Glutamatergic neuron (in vitro differentiated cells): ENCODE measurements at places on chromosomes 16 and 17. TPM values are rescaled to one million over a fixed set of nuclear protein-coding genes. Genes with fewer than 3 reads are reported as not detected.

The MPO gene
- not detected for total RNA-seq

The HSF4 gene
- 7.2 TPM for total RNA-seq

The HES7 gene
- 2.2 TPM for total RNA-seq

GRCh38 chr16:48537909-48538745, 71.9 kb downstream of the N4BP1 start:
- no peak for DNase-seq

GRCh38 chr16:54605536-54606066, 319.0 kb upstream of the IRX3 start:
- no peak for DNase-seq

GRCh38 chr17:29616300-29617048, 6.2 kb downstream of the CORO6 start:
- no peak for DNase-seq

- DNase-seq: peak; percentile 80
Measured at GRCh38 chr16:4200000-4200780, 41.7 kb downstream of the SRL start.
